ENCODE measurements at places on chromosomes 5 and 9.

- no peak for DNase-seq
These were observed 30.2 kb downstream of the CACNA1B start for GRCh38 chr9:137907776-137908175.

DNA sequence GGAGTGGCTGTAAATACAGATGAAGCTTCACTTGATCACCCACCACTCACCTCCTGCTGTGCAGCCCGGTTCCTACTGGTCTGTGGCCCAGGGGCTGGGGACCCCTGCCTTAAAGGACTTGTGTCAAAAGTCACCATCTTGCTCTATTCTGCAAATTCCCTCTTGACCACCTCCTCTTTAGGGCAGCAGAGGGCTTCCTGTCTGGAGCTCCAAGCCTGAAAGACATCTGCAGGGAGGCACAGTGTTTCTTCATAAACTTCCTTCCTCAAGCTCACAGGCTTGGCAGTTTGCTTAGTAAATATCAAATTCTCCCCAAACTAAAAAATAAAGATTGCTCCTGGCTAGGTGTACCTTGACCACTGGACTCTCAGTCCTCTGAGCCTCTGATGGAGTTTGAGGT, 104.4 kb downstream of the FRMD3 start:
- DNase-seq, result no peak

DNA sequence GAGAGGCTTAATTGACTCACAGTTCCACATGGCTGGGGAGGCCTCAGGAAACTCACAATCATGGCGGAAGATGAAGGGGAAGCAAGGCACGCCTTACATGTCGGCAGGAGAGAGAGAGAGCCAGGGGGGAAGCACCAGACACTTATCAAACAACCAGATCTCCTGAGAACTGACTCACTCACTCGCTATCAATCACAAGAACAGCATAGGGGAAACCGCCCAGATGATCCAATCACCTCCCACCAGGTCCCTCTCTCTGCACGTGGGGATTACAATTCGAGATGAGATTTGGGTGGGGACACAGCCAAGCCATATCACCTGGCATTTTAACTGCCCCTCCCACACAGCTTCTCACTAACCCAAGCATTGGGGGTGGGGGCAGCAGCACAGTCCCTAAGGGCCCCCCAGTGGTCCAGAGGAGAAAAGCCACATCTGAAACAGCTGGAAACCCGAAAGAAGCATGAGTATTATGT, 76.1 kb upstream of the ASS1 start:
- DNase-seq, result no peak

DNA sequence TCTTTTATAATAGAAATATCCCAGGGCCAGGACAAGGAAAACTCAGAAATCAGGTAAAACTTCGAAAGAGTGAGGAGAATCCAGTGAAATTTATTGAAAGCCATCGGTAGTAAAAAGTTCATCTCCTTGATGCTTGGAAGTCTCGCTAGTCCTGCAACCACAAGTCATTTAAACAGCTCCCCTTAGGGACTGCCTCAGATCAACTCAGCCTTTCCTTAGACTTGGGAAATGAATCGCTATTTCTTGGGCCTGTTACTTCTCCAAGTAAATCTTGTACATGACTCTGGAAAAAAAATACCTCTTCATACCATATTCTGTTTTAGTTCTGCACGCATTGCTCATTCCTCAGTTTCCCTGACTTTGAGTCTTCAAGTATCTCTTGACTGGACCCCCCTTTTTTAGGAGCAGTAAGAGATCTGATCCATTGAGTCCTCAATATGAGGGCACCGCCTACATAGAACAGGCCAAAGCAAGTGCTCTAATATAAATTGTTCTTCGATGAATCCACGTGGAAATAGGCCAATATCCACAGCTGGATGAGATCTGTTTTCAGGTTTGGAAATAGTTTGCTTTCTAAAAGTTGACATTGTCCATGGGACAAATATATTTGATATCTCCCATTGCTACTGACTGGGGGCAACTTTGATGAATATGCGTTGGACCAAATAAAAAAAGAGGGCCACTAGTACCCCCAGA, 114.2 kb downstream of the PRDM6 start:
- no peak for DNase-seq

DNA sequence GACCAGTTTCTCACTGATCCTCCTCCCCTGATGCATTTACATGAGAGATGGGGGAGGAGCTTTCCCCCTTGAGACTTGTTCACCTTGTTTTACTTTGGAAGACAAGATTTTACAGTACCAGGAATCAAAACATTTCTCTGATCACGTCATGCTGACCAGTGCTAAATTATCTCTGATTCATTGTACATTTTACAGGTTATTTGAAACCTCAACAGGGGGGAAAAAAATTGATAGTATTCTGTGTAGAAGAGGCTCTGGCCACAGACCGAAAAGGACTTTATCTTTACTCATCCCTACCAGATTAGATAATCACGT, 133.9 kb downstream of the GRIA1 start:
- no peak for DNase-seq

- no peak for DNase-seq
These were observed 7.1 kb upstream of the HAND1 start for GRCh38 chr5:154485096-154485491.

- DNase-seq, result no peak
These were observed 133.6 kb upstream of the RETREG1 start for GRCh38 chr5:16750445-16750844.

DNA sequence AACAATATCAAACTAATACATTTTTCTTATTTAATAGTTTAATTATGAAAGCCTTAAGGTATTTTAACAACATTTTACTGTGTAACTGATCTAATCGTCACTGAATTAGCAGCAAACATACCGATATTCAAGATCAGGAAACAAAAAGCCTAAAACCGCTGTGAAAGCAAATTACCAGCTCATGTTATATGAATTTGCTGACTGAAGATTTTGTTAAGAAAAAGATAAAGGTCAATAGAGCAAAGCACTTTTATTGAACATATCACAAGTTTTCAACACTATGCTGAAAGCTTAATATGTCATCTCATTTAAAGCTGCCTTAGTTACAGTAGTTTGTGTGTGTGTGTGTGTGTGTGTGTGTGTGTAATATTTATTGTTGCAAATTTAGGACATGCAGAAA, 1634.9 kb upstream of the NUDT12 start:
- DNase-seq, result no peak

DNA sequence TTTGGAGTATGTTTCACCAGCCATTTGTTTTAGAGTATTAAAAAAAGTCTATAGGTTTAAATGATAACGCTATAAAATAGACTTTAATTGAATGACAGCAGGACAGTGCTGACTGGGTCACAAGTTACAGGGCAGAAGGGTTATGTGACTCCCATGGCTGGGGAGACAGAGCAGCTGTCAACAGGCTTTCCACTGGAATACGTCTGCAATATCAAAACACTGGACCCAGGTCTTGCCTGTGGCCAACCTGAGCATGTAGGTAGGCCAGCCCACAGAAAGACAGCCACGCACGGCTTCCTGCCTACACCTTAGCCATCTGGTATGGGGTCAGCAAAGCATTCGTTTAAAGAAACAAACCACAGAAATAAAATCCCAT, 80.7 kb downstream of the OTULIN start:
- DNase-seq, result no peak

DNA sequence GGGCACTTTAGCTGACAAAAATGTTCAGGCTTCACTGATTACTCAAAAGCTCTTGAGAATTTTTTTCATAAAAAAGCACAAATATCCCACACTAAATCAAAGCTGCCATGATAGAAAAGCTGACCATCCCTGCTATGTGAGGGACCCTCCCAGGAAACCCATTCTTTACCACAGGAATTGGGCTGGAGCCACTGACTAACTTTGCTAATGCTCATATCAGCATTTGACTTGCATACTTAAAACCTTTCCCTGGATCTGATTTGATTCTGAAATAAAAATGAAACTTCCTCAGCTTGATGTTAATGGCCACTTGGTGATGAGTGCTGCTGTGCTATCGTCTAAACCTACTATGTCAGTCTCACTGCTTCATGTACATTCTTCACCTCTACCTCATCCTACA, 243.6 kb downstream of the PRELID2 start:
- DNase-seq, result no peak

DNA sequence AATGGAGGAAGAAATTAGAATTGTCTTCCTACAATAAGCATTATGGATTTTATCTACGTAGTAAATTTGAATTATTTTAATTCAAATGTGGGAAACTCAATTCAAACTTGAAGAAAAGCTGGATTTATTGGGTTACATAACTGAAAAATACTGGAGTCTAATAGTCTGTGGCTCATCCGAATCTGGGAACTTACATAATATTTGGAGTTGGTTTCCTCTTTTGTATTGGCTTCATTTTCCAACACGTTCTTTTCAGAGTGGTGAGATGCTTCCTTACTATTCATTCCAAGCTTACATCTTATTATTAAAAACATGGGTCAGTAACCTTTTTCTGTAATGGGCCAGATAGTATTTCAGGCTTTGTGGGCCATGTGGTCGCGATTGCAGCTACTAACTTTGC, 164.8 kb downstream of the ARHGAP26 start:
- DNase-seq, result no peak

DNA sequence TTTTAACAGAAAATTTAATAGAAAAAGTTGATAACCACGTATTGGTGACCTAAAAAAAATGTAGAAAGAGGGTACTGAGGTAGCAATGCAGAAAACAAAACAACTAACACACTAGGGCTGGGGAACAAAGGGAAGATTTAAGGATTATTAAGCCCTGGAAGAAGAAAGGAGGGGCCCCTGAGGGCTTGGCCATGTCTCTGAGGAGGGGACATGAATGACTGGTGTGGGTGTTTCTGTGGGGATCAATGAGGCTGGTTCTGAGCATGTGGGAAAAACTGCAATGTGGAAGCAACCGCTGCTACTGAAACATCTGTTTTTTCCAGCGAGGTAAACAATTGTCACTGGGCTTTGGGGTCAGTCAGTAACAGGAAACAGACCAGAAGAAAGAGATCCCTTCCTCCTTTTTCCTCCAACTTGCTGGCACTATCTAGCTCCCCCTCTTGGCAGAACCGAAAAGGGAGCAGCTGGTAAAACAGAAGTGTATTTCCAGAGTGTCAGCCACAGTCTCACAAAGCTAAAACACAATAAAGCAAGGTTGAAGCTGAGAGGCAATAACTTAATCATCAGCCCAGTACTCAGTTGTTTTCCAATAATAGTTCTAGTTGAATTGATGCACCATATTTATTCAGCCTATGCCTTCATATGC, 48.3 kb downstream of the ATPSCKMT start:
- DNase-seq, result no peak

GRCh38 chr5:102946971-102947370, 173.0 kb downstream of the GIN1 start:
- DNase-seq, result no peak

DNA sequence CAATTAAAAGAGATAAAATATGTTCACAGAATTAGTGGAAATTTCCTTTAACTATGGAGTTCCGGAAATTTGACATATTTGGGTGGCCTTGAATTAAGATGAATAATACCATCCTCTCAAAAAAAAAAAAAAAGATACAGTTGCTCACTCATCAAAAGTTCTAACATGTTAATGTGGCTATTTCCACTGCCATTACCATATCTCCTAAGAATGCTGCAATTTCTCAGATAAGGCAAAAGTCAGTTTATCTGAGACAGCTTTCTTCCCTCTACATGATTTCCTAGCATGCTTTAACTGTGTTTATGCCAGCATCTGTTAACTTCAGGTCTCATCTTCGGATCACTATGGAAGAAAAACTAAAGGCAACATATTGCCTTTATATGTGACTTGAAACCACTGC, 2.6 kb downstream of the FASTKD3 start:
- no peak for DNase-seq

GRCh38 chr9:93684806-93685543, 108.6 kb downstream of the PHF2 start:
- no peak for DNase-seq

GRCh38 chr9:136355616-136356557, 7.7 kb downstream of the DNLZ start:
- no peak for DNase-seq

DNA sequence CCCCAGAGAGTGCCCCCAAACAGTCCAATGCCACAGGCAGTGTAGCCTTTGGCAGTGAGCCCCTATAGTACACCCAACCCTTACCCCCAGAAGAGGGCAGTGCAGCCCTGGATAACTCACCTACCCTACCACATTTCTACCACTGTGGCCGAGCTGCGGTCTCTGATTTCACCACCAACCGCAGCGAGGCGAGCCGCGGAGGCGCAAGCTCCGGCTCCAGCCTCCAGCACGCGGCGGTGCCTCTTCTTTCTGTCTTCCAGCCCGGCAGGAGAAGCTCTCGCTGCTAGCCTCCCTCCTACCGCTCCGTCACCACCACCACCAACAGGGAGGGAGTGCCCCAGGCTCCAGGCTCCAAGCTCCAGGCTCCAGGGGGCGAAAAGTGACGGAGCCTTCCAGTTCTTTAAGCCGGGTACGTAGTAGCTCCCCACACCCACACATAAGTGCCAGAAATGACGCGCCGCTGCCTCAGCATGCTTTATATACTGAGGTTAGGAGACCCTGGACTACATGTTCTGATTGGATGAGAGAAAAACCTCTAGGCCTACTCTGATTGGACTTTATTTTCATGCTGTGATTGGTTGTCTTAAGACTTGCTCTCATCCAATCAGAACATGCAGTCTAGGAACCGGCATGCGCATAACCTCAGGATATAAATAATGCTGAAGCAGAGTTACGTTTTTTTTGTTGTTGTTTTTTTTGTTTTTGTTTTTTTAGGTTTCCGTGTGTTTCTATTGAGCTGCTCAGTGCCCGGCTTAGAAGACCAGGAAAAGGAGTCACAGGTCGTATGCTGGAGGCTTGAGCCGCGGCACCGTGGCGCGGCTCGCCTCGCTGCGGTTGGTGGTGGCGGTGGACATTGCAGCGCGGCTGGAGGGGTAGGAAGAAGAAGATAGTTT, at the start of gene PCAT7:
PCAT7 (plus strand) TSS at position 645 of the 893 bp plus-strand sequence.
- no peak for DNase-seq

DNA sequence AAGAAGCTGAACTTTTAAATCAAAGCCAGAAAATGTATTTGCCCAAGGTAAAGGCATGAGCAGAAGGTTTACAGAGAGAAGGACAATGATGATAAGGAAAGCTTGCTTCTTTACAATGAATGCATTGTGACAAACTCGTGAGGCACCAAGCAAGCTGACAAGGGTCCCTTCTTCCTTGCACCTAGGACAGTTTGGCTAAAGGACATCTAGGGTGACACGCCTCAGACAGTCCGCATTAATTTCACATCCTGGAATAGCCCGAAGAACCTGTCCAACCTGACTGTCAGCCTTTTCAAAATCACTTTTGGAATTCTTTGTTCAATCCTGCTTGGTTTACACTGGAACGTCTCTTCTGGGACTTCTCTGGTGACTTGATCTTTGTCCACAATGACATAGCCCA, 146.4 kb upstream of the MAP3K1 start:
- no peak for DNase-seq

- no peak for DNase-seq
These were observed 2.0 kb downstream of the CLK4 start for GRCh38 chr5:178624631-178625546.

DNA sequence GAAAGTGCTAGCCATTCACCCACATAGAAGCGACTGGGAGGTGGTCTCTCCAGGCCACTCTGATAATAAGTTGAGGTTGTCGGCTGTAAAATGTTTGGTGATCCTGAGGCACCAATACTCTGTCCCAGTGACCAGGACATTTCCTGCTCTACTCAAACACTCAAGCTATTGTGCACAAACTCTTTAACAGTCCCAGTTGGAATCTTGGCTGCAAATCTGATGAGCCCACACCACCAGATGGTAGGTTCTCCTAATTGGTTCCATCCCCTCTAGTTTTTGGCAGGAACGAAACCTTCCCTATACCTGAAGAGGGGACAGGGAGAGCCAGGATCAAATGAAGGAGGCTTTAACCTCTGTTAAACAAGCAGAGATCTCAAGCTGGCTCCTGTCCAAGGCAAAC, 14.3 kb downstream of the GRIA1 start:
- DNase-seq, result no peak
